Stimulated activated naive CD8-positive, alpha-beta T cell treated with anti-CD3 and anti-CD28 coated beads, Interleukin-15, amount 100 ng/mL, for 72 hours (primary cell): ENCODE measurements at places on chromosomes 12 and 14.
A peak's percentile ranks its signal among the peaks of the same experiment; 100 is the strongest.

- DNase-seq = peak; percentile 31
These were observed 75.4 kb upstream of the PWP1 start for GRCh38 chr12:107610021-107610859.

DNA sequence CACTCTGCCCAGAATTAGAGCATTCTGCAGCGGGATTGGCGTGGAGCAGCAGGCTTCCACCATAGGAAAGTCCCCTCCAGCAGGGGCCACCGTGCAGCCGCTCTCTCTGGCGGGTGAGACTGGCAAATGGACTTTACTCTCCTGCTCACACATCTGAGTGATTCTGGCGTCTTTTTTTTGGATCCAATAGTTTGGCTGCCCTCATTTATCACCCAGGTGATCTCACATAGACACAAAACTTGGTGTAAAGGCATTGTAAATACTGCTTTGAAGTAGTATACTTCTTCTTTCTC is 130.3 kb downstream of the TGFB3 start:
- DNase-seq = no peak

GRCh38 chr12:113108308-113108707 is 27.3 kb downstream of the RASAL1 start:
- DNase-seq = no peak

- no peak for DNase-seq
These were observed 307.8 kb downstream of the NOVA1 start for GRCh38 chr14:26289891-26290486.

DNA sequence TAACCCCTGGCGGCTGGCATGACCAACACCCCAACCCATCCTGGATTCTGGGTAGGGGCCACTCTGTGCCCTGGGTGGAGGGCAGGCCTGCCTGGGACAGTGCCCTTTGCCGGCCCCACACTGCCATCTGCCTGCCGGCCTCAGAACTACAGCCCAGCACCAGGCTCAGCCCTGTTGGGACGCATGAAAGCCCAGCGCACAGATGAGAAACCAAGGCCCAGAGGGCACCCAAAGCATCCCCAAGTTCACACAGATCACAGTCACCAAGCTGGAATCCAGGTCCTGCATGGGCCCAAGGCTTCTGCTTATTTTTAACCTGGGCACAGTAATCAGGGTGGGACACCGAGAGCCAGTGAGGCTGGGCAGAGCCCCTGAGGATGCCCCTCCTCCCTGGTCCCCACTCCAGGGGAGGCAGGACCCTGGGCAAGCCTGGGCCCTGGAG is 26.2 kb downstream of the RFLNA start:
- peak; percentile 77 for DNase-seq

- DNase-seq = no peak
These were observed 140.6 kb upstream of the PLEKHG7 start for GRCh38 chr12:92562063-92562734.

GRCh38 chr12:108270035-108270848 is 68.9 kb downstream of the CMKLR1 start:
- no peak for DNase-seq

DNA sequence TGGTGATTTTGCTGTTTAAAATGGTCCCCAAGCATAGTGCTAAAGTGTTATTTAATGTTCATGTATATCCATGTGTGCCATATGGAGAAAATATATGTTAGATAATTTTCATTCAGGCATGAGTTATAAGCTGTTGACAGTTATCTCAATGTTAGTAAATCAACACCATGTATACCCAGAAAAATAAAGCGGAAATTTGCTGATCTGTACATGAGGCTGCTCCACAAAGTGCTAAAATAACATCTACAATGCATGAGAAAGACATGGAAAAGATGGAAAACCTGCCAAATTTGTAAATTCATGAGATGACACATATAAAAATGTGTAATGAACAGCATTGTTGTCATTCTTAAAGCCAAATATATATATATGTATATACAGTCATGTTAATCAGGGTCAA is 1199.2 kb downstream of the FSCB start:
- no peak for DNase-seq

DNA sequence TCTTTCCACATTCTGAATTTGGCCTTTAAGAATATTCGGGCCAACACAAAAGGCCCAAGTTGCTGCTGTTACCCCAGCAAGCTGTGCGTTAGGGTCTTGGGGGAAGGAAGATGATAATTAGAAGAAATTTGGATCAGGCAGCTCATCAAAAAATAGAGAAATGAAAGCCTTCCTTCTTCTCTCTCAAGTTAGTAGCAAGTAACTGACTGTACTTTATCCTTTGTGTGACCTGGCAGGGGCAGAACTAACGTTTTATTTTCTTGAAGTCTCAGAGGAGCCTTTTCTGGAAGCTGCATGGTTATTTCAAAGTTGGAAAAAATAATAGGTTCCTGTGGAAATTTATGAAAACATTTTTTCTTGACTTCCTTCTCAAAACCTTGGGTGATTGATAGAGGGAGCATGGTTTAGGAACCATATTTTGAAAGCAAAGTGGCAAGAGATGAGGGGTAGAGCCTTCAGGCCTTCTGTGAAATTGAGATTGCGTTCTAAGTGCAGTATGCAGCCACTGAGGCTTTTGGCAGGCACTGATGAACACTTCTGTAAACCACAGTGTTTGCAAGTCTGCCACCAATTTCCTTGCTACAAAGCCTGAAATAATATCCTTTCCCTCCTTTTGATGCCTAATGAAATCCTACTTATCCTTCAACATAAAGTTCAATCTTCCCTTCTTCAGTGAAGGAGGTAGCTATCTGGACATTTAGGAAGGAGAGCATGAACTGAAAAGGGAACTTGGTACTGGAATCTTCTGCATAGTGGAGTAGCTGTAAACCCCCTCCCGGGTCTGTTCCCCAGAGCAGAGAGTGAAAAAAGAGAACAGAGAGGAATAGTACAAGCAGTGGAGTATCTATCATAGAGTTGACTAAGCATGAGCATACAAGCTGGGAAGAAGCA is 123.2 kb downstream of the FGD4 start:
- DNase-seq = no peak

GRCh38 chr12:64286521-64286920 is 64.4 kb upstream of the KICS2 start:
- DNase-seq = no peak

DNA sequence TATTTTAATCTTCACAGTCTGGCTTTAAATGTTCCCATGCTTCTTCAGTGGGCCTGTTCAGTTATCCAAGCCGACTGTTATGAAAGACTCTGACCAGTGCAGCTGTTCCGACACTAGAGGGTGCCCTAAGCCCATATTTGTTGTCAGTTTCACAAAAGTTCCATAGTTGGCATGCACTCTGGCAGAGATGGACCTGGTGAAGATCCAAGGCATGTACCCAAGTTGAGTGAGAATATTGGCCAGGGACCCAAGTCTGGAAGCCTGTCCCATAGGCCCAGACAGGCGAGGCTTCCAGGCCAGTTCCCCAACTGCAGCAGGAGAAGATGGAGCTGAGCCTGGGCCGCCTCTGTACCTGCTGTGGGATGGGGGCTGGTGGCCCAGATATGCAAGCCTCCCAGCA is 27.4 kb upstream of the GUCY2C start:
- DNase-seq = peak; percentile 50

- DNase-seq = no peak
These were observed 63.1 kb downstream of the GLT1D1 start for GRCh38 chr12:128916425-128916824.

DNA sequence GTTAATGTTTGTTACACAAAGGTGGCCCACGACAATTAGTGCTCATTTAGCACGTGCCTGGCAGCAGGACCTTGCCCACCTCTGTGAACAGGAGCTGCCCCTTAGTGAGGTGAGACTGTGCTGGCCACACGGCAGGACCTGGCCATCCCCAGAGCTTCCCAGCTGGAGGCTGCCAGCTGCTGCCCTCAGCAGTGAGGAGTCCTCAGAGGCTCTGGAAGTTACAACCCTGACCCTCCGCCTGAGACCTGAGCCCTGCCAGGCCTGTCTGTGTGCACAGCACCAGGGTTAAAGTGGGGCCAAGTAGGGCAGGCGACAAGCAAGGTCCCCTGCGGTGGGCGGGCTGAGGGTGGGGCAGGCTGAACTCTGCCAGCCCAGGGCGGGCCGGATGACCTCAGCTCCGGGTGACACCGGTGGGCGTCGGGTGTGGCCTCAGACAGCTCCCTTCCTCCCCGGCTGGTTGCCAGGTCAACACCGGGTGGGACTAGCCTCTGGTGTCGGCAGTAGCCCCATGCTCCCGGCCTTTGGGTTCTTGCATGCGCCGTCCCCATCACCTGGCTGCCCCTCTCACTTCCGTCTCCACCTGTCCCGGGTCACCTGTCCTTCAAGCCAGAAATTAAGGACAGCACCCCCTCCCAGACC is 9.2 kb upstream of the LBHD2 start:
- DNase-seq = no peak

GRCh38 chr12:97923546-97923945 is 460.9 kb downstream of the RMST start:
- no peak for DNase-seq

DNA sequence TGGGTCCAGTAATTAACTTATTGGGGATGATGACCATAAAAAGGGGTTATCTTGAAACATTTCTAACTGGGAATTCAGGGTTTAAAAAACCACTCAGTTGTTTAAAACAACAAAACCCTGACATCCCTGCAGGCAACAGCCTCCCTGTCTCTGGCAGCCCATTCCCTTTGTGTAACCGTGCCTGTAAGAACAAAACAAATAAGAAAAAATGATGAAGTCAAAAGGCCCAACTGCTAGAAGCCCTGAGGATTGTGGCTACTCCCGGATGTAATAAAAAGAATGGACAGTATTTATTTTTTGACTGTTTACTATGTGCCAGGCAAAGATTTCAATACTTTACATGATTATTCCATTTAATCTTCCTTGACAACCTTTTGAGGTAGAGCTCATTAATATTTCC is 75.3 kb downstream of the TMCC3 start:
- no peak for DNase-seq

- peak; percentile 61 for DNase-seq
These were observed 81.8 kb downstream of the EMP1 start for GRCh38 chr12:13278249-13278787.

- DNase-seq = peak; percentile 60
These were observed 51.6 kb upstream of the SRP54 start for GRCh38 chr14:34931206-34931605.

GRCh38 chr14:99524804-99525698 is 43.8 kb downstream of the CCNK start:
- DNase-seq = no peak

GRCh38 chr12:26269562-26270284 is 74.3 kb downstream of the SSPN start:
- DNase-seq = no peak

DNA sequence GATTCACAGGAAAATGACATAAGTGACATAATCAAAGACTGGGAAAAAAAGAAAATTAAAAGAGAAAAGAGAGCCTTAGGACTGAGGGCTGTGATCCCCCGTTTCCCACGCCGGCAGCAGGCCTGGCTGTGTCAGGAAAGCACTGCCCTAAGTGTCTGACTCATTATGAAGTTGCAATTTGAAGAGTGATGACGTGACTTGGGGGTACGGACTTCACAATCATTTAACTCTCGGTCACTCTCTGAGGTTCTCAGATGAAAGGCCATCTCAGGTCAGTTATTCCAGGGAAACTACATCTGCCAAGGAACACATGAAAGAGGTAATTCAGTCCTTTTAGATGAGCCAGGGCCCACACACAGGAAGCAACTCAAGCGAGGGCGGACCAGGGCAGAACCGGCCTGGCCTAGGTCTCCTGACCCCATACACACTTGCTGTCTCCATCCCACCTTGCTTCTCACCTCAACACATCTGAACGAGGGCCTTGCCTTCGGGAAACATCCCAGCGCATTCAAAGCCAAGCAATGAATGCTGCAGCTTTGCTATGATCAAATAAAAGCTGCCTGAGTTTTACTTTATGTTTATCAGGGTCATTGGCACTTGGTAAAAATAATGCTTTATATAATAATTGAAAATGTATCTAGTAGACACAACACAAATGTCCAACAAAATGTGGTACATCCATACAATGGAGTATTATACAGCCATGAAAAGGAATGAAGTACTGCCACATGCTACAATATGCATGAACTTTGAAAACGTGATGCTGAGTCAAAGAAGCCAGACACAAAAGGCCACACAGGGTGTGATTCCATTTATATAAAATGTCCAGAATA is 2.7 kb downstream of the SSH1 start:
- no peak for DNase-seq

DNA sequence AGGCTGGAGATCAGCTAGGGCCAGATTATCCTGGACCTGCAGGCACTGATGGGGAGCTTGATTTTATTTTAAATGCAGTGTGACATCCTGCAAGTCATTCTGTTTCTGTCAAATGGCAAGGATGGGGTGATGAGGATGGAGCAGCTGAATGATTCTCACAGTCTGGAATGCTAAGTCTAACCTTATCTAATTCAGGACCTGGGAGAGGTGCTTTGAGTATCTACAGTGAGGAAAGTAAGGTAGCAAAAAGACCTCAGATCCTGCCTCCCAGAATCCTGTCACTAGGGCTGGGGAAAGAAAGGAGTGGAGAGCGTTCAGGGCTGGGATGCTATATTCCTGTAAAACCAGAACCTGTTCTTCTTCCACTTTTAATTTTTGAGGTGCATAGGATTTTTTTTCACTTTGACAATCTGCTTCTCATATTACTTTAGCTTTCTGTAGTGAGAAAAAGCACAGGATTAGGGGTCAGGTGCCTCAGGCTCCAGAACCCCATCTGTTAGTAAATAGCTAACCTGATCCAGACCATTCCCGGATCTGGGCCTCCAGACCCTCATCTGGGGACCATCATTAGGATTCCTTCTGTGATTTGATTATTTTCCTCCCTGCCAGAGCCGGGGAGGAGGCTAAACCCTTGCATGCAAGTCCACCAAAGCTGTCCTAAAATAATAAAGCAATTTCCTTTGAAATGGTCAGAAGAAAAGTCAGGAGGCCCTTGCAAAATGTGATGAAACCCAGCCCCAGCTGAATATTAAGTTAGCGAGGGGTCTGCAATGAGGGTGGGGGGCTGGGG is 54.7 kb downstream of the ASCL1 start:
- DNase-seq = no peak
